CD4-positive, alpha-beta T cell treated with Interleukin-6 for 4 hours (primary cell): ENCODE measurements at places on chromosomes 6 and 20.

DNA sequence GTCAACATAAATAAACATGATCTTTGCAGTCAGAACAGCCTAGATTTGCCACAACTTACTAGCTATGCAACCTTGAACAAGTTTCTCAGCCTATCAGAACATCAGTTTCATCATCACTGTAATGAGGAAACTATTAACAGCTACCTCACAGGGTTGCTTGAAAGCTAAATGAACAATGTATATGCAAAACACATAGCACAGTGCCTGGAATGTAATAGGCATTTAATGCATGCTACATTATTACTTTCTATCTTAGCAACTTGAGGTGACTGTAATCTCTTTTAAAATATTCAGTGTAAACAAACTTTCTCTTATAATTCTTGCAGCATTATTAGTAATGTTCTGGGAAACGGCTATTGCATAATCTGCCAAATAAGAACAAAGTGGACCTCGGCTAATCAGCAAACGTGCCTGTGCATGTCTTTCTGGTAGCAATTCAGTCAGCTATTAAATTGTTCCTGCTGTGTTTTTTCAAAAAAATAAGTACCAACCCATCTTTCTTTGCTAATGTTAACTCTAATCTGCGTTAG is 61.5 kb downstream of the SYNE1 start:
- no peak for DNase-seq

DNA sequence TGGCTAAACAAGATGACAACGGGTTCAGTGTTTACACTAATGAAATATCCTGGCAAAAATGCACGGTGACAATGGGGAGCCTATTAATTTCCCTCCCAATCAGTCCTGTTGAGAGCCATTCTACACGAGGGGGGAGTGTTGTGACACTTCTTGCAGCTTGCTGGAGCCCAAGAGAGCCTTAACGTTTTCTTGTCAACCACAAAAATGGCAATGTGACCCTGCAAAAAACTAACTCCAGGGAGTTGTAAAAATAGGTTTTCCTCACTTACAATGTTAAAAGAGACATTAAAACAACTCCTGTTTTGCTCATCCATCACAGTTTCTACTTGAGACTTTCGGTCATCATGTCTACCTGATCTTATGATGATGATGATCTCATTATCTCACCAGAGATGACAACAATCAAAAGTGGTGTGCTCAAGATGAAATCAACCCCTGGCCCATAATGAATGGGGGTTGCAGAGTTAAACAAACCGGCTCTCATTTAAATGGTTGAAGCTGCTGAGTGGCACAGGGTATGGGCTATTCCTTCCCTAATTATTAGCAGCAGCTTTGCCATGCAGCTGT is 57.9 kb downstream of the GJA10 start:
- DNase-seq: no peak

DNA sequence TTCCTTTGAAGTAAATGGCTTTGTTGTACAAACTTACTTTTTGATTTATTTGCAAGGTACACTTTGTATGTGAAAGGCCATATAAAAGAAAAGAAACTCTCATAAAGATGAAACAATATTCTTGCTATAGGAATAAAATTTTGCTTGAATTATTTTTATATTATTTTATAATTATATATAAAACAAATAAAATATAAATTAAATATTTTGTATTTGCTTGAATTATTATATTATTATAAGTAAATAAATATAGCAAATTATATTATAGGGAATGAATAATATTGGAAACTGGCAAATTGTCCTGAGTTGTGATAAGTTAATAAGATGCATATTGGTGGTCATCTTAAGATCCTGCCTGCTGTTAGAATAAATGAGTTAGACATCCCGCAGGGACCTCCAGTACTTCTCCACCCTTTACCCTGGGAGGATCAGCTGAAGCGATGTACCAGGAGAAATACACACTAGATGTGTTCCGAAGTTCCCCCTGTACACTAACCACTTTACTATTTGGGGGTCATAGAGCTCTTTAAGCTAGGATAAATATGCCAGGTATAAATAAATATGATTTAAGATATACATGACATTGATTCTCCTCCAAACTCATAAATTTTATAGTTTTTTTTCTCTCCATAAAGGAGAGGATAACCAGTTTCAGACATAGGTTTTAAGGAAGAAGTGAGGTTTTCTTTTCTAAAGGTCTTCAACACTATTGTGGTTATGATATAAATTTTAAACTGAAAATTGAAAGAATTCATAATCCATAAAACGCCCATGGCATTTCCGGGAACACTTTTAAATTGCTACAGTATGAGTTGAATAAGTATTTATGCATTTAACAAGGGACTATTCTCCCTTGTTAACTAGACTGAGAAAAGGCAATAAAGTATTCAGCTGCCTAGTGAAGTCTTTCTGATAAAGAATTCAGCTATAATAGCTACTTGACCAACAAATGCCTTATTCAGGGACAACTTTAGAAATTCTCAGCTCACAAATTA is 486.3 kb upstream of the MARCKS start:
- no peak for DNase-seq

DNA sequence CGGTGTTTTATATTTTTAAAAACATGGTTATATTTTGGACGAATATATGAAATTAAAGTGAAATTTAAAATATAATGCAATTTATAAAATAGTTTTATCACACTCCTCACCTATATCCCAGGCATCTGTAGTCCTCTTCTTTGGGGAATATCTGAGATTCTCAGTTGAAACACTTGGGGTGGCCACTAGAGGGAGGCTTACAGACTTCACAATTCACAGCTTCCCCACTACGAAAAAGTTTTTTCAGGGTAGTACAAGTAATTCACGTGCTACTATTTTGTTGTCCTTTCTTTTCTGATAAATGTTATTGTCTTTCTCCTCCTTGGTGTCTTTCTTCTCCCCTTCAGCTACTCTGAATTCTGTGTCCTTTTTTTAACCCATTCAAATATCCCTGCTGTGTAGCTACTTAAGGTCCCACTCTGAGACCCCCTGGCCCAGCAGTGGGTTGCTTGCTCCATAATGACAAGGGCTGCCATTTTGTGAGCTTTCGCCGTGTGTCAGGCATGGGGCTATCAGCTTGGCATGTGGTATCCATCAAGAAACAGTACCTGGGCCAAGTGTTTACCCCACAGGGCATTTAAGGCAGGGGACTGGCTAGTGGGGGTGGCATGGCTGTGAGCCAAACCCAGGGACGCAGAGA is 43.6 kb upstream of the PHACTR3 start:
- no peak for DNase-seq

- no peak for DNase-seq
These were observed 52.2 kb downstream of the FKBP1C start for GRCh38 chr6:63263444-63263843.
